K562 (cell line): ENCODE measurements at places on chromosomes 2 and 18. TPM values are rescaled to one million over a fixed set of nuclear protein-coding genes. Genes with fewer than 3 reads are reported as not detected.

- no peak for DNase-seq
- no peak overlapping the region for H3K27ac ChIP-seq
- H3K27me3 ChIP-seq = peaks cover 28% of the 10 kb centered on the region
- H3K4me3 ChIP-seq = no peak overlapping the region
- H3K36me3 ChIP-seq = no peaks in the 10 kb centered on the region
Measured at GRCh38 chr2:128512379-128513115, 193.9 kb upstream of the HS6ST1 start.

DNA sequence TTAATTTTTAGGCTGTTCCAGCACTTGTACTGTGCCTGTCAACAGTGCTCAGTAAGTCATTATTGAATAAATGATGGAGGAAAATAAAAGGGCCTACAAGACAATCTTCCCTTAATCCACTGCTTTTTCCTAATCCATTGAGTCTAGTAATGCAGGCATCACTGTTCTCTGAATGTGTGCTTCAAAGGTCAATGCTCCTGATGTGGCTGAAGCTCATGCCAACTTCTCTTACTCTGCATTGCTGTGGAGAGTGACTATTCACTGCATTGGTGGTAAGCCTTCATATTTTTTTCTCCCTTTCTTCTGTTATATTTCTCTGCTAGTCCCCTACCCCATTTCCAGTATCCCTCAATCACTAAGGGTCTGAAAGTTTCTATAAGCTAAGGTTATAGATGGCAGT, 31.9 kb upstream of the MYO1B start:
- no peak overlapping the region for H3K4me3 ChIP-seq
- no peaks in the 10 kb centered on the region for H3K27me3 ChIP-seq
- H3K36me3 ChIP-seq = no peaks in the 10 kb centered on the region
- no peak for DNase-seq
- H3K4me1 ChIP-seq = no peaks in the 10 kb centered on the region
- no peak overlapping the region for H3K27ac ChIP-seq

- no peak for DNase-seq
- H3K36me3 ChIP-seq = no peaks in the 10 kb centered on the region
- no peak overlapping the region for H3K4me3 ChIP-seq
- peaks cover 17% of the 10 kb centered on the region for H3K27me3 ChIP-seq
Measured at GRCh38 chr2:235191978-235192377, 240.2 kb downstream of the SH3BP4 start.

DNA sequence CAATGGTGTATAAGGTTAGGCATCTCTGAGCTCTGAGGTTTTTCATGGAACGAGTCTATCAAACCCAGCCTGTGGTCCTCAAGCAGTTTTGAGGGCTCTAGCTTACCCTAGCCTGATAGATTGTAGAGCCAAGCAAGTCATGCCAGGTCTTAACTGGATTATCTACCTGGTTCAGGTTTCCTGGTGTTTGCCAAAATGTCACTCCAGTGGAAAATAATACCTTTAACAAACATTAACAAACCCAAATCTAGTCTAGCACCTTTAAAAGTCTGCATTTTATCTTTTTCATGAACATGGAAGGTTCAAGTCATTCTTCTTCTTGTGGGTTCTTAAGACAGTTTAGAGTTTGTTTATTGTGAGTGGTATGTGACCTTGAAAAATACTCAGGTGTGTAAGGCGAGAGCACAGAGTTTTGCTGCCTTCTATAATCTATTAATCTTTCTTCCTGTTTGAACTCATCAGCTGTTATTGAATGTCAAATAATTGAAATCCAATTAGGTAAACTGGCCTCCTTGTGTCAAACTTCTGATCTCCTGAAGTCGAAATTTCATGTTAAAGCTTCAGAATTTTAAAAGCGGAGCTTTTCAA, 13.4 kb upstream of the ADGRF3 start:
- peak; percentile 43 for DNase-seq
- H3K27me3 ChIP-seq = no peaks in the 10 kb centered on the region
- peaks cover 17% of the 10 kb centered on the region for H3K4me1 ChIP-seq
- H3K27ac ChIP-seq = peak overlapping the region; percentile 29; the same call in 2 of the 3 replicates

- no peaks in the 10 kb centered on the region for H3K27me3 ChIP-seq
- H3K4me3 ChIP-seq = no peak overlapping the region
- no peaks in the 10 kb centered on the region for H3K4me1 ChIP-seq
- DNase-seq = no peak
- no peak overlapping the region for H3K27ac ChIP-seq
Measured at GRCh38 chr2:239225871-239226561, 174.8 kb downstream of the HDAC4 start.

DNA sequence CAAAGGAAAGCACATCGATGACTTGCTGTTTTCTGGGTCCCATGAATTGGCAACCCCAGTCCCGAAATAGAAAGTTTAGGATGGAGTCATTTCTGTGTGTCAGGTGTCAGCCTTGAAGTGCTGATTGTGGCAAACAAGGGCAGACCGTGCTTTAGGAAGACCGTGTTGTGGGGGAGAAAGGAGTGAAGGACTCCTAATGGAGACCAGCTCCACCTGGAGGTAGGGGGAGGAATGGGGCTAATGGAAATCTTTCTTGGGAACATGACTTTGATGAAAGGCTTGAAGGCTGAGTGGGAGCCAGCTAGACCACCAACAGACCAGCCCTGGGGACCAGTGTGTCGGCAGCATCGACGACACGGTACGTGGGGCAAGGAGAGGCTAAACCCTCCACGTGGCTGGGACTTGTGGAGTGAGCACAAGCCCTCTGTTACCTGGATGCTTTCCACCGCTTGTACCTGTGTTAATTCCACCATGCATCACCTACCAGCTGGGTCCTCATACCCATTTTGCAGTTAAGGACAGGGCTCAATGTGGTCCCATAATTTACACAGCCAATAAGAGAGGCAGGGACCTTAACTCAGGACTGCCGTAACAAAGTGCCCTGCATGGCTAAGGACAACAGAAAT, 104.2 kb downstream of the SH3BP4 start:
- H3K4me1 ChIP-seq = no peaks in the 10 kb centered on the region; the same call in 1 of the 2 replicates
- no peak overlapping the region for H3K27ac ChIP-seq
- no peak overlapping the region for H3K4me3 ChIP-seq

DNA sequence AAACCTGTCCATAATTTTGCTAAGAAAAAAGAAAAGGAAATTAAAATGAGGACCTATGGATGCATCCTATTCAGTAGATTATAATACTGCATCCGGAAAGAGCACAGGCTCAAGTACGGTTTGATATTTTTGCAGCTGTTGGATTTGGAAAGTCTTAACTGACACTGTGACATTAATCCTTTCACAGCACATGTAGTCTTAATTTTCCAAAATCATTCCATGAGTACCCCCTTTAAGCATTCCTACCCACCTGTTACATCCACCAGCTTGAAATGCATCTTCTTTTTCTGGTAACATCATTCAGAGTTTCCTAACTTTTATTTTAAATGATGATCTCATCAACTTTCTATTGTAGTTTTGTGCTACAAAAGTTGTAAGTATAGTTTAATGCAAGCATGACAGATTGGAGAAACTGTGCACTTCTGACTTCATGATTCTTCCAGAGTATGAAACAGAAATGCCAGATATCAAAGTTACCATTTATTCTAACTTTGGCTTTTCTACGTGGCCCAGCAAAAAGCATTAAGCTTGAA, 113.5 kb downstream of the ESCO1 start:
- H3K4me3 ChIP-seq = no peak overlapping the region
- peaks cover 5% of the 10 kb centered on the region; the same call in 1 of the 2 replicates for H3K4me1 ChIP-seq
- H3K27ac ChIP-seq = no peak overlapping the region
- no peak for DNase-seq
- H3K36me3 ChIP-seq = no peaks in the 10 kb centered on the region
- H3K27me3 ChIP-seq = no peaks in the 10 kb centered on the region

- no peak overlapping the region for H3K4me3 ChIP-seq
- no peak overlapping the region for H3K27ac ChIP-seq
- DNase-seq = peak; percentile 23
Measured at GRCh38 chr2:86274918-86275275, 62.5 kb downstream of the REEP1 start.

DNA sequence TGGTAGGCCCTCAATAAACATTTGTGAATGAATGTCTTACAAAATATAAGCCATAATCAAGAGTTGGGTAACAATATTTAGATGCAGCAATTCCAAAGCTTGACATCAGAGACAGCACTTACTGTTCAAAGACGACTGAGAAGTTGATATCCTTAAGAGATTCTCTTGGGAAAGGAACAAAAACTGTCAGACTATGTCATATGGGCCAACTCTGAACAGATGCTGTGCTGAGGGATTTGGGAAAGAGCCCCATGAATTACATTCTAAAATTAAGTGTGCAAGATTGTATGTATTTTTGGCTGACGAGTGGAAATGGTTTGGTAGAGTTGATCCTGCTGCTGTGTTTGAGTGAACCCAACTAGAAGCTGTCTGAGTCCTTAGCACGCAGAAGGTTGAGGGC, 250.7 kb upstream of the LINC00305 start:
- no peak overlapping the region for H3K27ac ChIP-seq
- no peak overlapping the region for H3K4me3 ChIP-seq
- H3K4me1 ChIP-seq = no peaks in the 10 kb centered on the region

GRCh38 chr2:203880557-203881125, 13.1 kb downstream of the CTLA4 start:
- H3K4me3 ChIP-seq = no peak overlapping the region
- no peaks in the 10 kb centered on the region for H3K36me3 ChIP-seq
- H3K27ac ChIP-seq = no peak overlapping the region
- DNase-seq = no peak
- no peaks in the 10 kb centered on the region for H3K4me1 ChIP-seq

The HOXD8 gene
- not detected in 2 replicates for total RNA-seq

The GAL3ST2 gene
- 0.31 and 0.42 TPM in 2 replicates for total RNA-seq

The SERPINB5 gene
- total RNA-seq = 0.47 and 1.4 TPM in 2 replicates
